ENCODE measurements at places on chromosomes 4 and X.
A peak's percentile ranks its signal among the peaks of the same experiment; 100 is the strongest.

DNA sequence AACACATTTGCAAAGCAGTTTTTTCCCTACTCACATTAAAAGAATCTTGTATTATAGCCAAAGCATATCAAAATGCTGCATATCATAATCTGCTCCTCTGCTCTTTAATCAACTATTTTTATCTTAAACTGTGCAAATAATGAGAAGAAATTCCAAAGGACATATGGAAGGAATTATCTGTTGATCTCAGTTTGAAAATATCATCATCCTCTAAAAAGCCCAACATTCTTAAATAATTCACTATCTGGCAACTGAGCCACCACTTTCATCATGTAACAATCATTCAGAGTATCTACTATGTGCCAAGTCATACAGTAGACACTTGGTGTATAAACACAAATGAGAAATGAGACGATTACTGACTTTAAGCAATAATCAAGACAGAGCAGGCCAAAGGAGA is 63.0 kb downstream of the PRSS12 start:
- no peak for DNase-seq

- DNase-seq = no peak
These were observed 104.0 kb upstream of the SLC34A2 start for GRCh38 chr4:25551605-25552004.

GRCh38 chr4:128320656-128321055 is 33.0 kb upstream of the PGRMC2 start:
- DNase-seq = no peak

GRCh38 chr4:140875746-140876452 is 119.7 kb upstream of the TBC1D9 start:
- DNase-seq = no peak

DNA sequence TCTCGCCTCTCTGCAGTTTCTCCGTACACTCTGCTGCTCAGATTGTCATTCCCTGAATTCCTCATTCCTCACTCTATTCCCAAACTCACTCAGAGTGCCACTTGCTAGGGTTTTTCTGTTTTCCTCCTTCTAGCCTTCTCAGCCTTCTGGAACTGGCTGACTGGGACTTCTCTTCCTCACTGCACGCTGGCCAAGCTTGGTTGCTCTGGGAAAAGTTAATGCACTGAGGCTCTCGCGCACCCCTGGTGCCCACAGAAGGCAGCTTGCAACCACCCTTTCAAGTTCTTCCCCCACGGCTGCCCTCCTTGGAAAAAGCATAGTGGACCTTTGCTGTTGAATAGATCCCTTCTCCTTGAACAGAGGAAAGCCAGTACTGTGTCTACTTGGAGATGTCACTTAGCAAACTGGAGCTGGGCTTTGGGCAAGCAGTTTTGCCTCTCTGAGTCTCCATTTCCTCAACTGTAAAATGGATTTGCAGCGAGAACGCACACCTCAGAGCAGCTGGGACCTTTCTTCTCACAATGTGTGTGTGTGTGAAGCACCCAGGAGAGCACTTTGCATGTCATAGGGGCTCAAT is 6.0 kb upstream of the CCKAR start:
- DNase-seq = no peak

DNA sequence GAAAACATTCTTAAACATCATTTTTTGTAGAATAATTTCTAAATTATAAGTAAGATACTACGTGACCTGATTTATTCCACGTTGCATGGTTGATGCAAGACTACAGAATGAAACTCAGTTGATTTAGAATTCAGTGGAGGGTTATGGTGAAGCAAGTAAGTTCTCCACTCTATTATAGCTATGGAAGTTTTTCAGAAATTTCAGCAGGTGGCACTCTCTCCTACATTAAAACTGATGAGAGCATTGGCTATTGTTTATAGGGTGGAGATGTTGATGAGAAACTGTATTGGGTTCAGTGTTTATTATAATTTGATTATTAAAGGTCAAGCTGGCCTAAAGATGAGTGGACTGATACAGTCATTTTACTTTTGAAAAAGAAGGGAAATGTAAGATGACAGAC is 88.0 kb downstream of the FNIP2 start:
- no peak for DNase-seq

DNA sequence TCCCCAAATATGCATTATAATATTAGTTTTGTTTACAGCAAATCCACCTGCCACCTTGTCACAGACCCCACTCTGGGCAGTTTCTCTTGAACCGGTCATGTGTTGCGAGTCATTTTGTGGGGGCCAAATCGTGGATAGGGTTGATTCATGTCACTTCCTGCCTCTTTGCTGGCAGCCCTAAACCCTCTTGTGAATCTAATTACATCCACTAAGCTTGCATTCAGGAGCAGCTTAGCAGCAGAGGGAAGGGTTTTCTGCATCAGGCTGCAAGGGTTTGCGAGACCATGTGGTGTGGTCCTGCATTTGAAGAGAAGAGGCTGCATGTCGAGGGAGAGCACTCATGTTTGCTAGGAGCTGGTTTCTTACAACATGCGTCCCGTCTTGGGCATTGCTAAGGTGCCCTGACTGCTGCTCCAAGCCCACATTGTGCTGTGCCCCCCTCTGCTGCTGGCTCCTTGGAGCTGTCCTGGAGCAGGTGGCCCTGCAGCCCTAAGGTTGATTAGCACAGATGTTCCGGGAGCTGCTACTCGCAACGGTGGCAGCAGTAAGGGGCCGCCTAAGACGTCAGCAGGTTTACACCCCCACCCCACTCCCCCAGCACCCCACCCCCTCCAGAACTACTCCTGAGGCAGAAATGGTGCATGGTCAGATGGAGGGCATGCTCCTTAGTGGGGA is 88.9 kb upstream of the CLDN34 start:
- no peak for DNase-seq

GRCh38 chr4:176548571-176548970 is 228.8 kb downstream of the SPCS3 start:
- no peak for DNase-seq

DNA sequence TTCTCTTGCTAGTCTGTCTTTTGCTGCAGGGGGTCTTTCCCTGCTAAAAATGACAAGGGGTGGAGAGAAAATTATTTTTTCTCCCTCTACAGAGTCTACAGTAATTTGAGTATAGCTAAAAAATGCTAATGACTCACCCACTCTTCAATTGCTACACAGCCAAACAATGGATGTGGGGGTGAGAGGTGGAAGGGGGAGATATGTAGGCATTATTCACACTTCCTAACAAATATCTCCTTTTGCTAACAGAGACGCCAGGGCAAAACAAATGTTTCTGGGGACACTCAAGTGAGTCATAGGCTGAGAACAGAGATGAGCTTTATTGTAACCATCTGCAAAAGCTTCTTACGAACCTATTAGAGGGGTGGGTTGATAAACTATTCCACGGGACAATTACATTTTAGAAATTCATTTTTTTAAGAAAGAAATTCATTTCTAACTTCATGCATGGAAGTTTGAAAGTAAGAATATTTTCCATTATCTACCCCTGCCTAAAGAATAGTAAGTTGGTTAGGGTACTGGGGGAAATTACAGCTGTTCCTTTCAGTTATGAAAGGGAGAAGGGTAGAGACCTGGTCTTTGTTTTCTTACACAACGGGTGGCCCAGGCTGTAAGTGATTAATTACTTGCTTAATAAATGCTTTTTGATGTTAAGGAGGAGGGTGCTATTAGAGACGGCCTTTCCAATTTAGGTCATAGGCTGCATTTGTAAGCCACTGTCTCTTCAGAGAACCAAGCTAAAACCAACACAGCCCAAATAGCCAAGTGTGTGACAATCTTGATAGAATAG is 12.8 kb downstream of the SCD5 start:
- no peak for DNase-seq

DNA sequence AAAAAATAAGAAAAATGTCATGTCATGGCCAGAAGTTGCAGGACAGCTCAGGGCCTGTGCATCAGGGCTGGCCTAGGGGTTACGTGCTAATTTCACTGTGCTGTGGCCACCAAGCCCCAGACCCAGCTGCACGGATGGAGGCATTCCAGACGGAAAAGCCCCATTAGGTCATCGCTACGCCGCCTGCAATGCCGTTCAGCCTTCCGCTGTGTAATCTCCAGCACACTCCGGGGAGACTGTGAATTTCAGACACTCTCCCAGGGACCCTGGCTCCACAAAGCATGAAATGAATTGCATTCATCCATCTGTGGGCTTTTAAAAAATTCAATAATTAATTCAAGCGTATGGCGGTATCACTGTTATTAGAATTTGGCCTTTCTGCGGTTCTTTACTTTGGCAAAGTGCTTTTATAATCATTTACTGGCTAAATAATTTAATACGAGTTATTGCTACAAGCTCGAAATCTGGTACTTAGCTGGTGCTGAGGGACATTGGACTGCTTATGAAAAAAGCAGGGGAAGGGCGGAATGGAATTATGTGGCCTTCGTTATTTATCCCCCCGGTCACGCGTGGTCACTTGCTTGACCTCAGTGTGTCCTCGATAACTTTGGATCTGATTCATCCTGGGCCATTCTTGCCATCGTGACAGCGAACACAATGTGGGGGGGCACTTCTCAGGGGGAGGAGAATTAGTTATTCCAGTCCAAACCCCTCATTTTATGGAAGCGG is 9.0 kb upstream of the NSG1 start:
- DNase-seq = no peak

DNA sequence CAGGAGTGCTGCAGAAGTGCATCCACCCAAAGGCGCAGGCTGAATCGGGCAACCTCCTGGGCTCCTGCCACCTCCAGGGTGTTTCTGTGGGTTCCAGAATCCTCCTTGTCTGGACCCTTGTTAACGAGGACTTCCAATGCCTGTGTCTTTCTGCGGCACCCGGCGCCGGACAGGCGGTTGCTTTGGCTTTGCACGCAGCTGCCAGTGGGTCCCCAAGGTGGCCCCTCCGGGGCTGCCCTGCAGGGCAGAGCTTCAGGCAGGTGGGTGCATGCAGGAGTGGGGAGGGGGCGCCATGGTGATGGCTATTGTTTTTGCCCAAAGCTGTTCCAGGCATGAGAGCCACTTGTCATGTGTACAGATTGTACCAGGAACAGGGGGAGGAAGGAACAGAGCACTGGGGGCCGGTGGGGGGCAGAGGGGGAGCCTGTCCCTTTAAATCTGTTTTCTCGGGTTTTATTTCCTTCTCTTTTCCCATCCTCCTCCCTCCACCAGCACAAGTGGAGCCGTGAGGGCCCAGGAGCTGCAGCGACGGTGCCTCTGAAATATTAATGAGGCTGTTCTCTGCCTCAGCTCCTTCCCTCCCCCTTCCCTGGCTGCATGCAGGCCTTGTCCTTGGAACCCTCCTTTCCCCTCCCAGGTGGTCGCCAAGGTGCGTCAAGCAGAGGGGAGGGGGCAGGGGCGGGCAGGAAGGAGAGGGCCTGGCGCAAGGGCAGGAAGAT is 13.1 kb downstream of the ATP2B3 start:
- DNase-seq = no peak

DNA sequence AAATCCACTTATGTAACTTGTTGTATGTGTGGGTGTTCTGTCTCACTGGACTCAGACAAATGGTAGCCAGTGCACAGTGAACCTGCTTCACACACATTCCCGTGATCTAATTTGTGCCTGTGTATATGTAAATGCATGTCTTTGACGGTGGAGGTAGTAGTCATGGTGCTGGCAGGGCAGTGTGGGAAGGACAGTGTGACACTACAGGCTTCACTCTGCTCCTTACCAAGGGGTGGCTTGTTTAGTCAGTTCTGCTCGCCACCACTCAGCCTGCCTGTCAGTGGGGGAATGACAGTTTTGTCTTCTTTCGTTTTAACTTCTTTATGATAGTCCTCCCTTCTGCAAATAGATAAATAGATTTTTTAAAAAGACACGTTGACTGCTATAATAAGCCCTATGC is 17.7 kb upstream of the PAQR3 start:
- DNase-seq = no peak

GRCh38 chr4:170243662-170244288 is 154.0 kb upstream of the AADAT start:
- DNase-seq = no peak

DNA sequence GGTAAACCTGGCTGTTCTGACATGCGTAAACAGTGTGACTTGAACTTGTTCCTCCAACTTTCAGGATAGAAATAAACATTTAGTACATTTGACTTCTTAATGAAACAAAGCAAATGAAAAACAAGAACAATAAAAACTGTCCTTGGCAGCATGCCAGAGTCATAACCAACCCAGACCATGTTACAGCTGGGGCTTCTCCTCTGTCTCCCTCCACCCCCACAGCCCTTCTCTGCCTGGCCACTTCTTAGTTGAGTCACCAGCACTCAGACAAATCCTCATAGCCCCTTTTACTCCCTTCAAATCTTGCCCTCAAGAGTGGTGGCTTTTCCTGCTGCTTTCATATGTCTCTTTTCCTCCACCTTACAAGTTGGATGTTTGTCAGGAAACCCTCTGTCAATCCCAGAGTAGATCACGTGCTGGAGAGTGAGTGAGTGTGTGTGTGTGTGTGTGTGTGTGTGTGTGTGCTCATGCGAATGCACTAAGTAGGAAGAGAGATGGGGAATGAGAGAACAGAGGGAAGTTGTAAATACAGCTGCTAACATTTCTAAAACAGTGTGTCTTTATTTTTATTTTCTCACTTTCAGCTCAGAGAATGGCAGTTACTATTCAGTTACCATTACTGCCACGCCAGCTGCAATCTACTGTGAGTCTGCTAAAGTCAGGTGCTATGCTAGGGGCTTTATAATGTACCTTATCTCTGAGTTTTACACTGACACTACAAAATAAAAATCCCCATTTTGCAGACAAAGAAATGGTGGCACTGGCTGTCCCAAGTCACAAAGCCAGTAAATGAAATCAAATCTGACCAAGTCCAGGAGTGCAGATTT is 15.0 kb downstream of the SCARB2 start:
- no peak for DNase-seq

- DNase-seq = no peak
These were observed 144.4 kb upstream of the GATB start for GRCh38 chr4:151905197-151905596.

- no peak for DNase-seq
These were observed 37.8 kb upstream of the BDH2 start for GRCh38 chr4:103137446-103137827.

- no peak for DNase-seq
These were observed 682.2 kb upstream of the DIAPH2 start for GRCh38 chrX:96002431-96002830.

GRCh38 chrX:151153086-151153485 is 23.3 kb upstream of the GPR50 start:
- no peak for DNase-seq

DNA sequence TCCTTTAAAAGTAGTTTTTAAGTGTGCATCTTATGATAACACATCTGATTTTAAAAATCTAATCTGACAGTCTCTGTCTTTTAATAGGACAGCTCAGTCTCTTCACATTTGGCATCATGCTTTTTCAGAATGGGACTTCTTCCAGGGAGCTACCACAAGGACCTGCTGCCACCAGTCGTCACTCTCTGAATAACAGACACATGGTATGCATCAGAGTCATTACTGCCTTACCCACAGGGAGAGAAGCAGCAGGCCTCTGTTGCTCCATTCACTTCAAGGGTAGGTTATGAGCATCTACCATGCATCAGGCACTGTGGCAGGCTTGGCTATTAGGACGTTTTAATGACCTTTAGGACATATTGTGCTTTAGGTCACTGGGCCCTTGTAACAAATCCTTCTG is 50.0 kb upstream of the AFAP1 start:
- DNase-seq = no peak

GRCh38 chrX:109732807-109733612 is at the start of gene ACSL4:
ACSL4 (minus strand) TSS chrX:109733257; CDS start chrX:109683363, 49,894 bp downstream.
- DNase-seq = peak; percentile 72

Data from stimulated activated CD8-positive, alpha-beta memory T cell treated with anti-CD3 and anti-CD28 coated beads, Interleukin-4, amount 100 ng/mL, for 4 hours (primary cell).